ENCODE measurements at places on chromosomes 6 and 20. TPM values are rescaled to one million over a fixed set of nuclear protein-coding genes. Genes with fewer than 3 reads are reported as not detected.

LY6G6C gene
- polyA plus RNA-seq = 0.62 TPM

ADGRF1 gene
- polyA plus RNA-seq = not detected

DNA sequence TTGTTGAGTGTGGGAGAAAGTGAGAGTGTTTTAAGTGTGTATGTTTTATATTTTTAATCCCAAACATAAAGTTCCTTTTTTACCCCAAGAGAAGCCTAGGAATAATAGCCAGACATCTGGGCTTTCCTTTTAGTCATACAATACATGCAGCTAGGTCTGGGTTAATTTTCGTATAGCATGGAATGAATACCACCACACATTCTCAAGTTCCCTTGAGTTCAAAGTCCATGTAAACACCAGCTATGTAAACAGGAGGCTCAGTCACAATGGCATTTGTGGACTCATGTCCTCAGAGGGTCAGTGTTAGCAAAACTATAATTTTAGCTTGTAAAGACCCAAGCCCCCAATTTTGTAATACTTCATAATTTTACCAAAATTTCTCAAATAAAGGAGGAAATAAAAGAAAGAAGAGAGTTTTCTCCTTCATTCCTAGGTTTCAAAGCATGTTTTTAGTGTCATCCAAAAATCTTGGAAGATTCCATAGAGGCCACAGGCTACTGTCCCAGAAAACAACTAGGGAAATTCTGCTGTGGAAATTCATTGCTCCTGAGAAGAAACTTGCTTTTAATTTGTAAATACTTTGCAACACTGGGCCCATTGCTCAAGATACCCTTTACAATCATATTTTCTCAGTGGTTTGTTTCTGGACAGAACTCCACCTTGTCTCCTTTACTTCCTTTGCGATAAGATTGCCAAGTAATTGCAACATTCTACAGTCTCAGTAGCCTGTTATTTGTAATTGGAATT is 671.2 kb downstream of the COL12A1 start:
- no peak for DNase-seq

GRCh38 chr6:103081876-103082630 is 1688.5 kb downstream of the GRIK2 start:
- no peak for DNase-seq

GRCh38 chr6:14784596-14785492 is 461.0 kb upstream of the JARID2 start:
- DNase-seq = no peak

- DNase-seq = no peak
Measured at GRCh38 chr20:33814238-33814712, 3.1 kb downstream of the CHMP4B start.

- DNase-seq = no peak
Measured at GRCh38 chr6:81774542-81774941, 22.1 kb upstream of the TENT5A start.

DNA sequence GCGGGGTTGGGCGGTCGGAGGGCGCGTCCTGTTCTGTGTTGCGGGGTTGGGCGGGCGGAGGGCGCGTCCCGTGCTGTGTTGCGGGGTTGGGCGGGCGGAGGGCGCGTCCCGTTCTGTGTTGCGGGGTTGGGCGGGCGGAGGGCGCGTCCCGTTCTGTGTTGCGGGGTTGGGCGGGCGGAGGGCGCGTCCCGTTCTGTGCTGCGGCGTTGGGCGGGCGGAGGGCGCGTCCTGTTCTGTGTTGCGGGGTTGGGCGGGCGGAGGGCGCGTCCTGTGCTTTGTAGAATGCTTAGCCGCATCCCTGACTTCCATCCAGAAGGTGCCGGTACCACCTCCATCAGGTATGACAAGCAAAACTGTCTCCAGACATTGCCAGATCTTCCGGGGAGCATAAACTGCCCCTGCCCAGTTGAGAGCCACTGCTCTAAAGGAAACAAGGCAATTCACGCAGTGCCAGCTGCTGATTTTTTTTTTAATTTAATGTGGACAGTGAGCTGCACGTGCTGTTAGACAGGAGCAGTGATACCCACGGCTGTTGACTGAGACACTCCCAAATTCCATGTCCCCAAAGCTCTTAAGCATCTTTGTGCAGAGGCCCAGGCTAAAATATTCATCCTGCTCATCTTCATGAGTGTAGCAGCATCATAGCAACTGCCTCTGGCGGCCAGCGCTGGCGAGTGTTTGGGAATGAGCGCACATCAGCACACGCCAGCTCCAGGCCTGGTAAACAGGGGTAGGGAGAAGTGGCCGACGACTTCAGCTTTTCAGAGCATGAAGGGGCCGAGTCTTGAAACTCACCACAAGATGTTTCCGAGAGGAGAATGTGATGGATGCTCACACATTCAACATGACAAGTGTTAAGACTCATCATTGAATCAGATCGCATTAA is 284.4 kb upstream of the CDH4 start:
- DNase-seq = no peak

DNA sequence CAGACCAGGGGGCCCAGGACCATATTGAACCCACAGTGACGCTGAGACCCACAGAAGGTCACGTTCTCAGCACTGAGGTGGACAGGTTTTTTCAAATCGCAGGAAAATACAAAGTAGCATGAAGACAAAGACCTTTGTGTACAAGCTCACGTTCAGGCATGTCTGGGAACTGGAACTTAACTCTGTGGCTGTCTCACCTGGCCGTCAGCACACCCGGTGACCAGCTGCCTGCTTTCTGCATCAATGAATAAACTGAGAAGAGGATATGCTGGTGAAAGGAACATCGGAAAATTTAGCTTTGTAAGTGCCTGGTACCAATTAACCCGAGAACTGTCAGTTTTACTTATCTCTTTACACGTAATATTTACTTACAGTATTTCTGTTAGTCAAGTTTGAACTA is 36.5 kb downstream of the WDR27 start:
- DNase-seq = no peak

ATP6V1G2 gene
- polyA plus RNA-seq = 3.0 TPM

- no peak for DNase-seq
Measured at GRCh38 chr6:134436281-134436815, 118.4 kb upstream of the SGK1 start.

DNA sequence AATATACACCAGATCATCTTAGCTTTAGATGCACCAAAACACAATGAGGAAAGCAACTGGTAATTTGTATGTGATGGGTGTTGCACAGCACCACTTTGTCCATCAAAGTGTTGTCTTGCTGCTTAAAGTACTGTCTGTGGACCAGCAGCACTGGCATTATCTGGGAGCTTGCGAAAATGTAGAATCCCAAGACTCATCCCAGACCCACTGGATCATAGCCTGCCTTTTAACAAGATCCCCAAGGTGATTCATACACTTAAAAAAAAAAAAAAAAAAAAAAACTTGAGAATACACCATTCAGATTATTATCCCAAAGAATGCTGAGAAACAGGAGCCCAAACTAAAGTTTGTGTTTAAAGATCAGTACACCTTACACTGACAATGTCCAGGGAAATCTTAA is 123.4 kb downstream of the TASP1 start:
- no peak for DNase-seq
